ENCODE measurements at places on chromosomes 4 and X.

GRCh38 chr4:85725721-85726170 is 250.8 kb downstream of the ARHGAP24 start:
- DNase-seq = no peak

DNA sequence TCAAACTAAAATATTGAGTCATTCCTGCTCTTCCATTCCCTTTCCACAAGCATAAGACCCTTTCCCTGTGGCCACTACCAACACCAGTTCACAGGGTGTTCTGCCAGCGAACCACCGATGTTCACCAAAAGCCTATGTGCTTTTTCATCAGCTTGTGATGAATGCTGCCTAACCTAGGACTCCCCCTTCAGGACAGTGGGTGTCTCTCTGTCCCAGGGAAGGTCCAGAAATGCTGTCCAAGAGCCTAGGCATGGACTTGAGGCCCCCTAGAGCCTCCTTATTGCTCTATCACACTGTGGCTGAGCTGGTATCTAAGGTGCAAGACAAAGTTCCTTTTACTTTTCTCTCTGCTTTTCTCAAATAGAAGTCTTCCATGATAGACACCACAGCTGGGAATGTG is 1015.6 kb downstream of the PCDH19 start:
- no peak for DNase-seq

- no peak for DNase-seq
These were observed 163.3 kb upstream of the LEF1 start for GRCh38 chr4:108331905-108332632.

GRCh38 chr4:26751004-26751403 is 109.6 kb upstream of the STIM2 start:
- no peak for DNase-seq

- DNase-seq = no peak
These were observed 8.1 kb upstream of the JAKMIP1 start for GRCh38 chr4:6208416-6208815.

DNA sequence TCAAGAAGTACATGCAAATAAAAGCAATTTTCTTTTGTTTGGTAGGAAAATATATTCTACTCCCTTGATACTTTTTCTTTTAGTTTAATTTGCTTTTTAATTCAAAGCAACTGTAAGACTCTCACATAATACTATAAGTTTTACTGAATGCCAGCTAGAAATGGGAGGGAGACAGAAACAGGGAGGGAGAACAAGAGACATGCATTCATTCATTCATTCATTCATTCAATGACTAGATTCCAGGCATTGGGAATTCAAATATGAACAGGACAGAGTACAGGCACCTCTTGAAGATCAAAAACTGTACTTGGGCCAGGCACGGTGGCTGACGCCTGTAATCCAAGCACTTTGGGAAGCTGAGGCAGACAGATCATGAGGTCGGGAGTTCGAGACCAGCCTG is 85.6 kb downstream of the THOC2 start:
- DNase-seq = no peak

DNA sequence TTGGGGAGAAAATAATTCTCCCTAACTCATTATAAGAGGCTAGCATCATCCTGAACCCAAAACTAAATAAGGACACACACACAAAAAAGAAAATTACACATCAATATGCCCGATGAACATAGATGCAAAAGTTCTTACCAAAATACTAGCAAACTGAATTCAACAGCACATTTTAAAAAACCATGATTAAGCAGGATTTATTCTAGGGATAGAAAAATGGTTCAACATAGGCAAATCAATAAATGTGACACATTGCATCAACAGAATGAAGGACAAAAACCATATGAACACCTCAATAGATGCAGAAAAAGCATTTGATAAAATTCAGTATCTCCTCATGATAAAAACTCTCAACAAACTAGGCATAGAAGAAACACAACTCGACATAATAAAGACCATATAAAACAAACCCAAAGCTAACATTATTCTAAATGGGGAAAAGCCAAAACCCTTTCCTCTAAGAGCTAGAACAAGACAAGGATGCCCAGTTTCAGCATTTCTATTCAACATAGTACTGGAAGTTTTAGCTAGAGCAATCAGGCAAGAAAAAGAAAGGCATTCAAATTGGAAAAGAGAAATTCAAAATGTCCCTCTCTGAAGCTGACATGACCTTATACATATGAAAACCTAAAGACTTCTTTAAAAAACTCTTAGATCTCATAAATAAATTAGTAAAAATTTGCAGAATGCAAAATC is 200.9 kb downstream of the NKX6-1 start:
- no peak for DNase-seq

- no peak for DNase-seq
These were observed 21.8 kb downstream of the STARD8 start for GRCh38 chrX:68669094-68669860.

DNA sequence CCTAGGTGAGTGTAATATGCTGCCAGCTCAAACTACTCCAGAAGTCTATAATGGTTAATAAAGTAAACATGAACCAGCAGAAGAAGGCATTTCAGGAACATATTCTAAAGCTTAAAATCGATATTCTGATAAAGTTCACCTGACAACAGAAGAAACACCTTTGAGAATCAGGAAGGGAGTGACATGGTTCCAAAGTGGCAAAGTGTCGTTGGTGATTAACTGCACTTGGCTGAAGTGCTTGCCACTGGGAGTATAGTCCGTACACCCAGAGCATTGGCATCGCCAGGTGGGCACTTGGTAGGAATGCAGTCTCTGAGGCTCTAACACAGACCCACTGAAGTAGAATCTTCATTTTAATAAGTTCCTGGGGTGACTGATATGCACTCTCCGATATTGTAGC is 76.0 kb upstream of the H2AZ1 start:
- DNase-seq = no peak

GRCh38 chrX:3191796-3192195 is 150.5 kb downstream of the ARSF start:
- no peak for DNase-seq

DNA sequence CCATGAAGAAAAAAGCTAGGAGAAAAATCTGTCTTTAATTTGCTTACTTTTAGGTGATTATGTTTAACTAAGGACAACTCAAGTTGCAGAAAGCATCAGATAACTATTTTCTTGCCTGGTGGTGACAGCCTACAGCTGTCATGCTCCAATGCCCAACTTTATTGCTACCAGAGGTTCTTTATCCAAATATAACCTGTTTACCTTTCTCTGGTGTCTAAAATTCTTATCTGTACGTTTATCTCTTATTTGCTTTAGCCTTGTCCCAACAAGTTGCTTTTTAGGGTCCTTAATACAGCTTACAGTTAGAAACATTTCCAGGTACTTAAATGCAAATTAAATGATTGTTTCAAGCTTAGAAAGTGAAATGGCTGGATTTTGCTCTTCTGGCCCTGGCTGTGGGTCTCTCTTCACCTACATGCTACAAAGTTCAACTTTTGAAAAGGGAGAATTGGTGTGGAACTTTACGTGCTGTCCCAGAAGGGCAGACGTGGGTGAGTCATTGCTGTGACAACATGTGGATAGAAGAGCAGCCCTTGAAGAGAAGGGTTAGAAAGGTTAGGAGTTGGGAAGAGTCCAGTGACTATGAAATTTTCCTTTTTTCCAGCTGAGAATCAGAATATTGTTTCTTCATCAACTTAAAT is 60.7 kb downstream of the HPGD start:
- no peak for DNase-seq

GRCh38 chrX:55187281-55187680 is 32.9 kb upstream of the PAGE5 start:
- no peak for DNase-seq

GRCh38 chr4:182421753-182422152 is 178.6 kb downstream of the TENM3 start:
- no peak for DNase-seq

DNA sequence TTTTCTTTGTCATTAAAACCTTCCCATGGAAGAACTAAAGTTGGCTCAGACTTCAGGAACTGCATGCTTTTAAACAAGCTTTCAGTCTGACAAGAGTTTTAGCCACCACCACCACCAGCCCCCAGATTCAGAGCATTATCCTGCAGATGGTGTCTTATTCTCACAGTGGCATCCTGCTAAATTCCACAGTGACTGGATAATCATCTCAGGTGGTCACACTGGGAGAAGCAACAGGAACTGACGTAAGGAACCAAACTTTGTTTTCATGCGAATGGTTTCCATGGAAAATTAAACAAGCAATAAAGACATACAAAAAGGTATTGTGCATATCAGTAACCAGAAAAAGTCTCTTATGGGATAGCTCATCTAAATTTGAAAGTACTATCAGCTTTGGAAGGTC is 370.7 kb downstream of the FBXW7 start:
- no peak for DNase-seq

Measured in stimulated activated CD8-positive, alpha-beta memory T cell treated with anti-CD3 and anti-CD28 coated beads, Interleukin-15, amount 100 ng/mL, for 48 hours (primary cell).